ENCODE measurements at places on chromosomes 12 and 14. TPM values are rescaled to one million over a fixed set of nuclear protein-coding genes. Genes with fewer than 3 reads are reported as not detected.

- no peak for DNase-seq
Measured at GRCh38 chr14:99578541-99579101, 25.4 kb downstream of the CCDC85C start.

TMEM132C gene
- total RNA-seq, result not detected

RNU4-1 gene
- total RNA-seq, result 564 TPM

GRCh38 chr14:68755016-68755353 lies 37.9 kb downstream of the ZFP36L1 start:
- DNase-seq, result no peak

SOX5 gene
- total RNA-seq, result under 0.01 TPM

RAD51AP1 gene
- total RNA-seq, result 0.90 TPM

DNA sequence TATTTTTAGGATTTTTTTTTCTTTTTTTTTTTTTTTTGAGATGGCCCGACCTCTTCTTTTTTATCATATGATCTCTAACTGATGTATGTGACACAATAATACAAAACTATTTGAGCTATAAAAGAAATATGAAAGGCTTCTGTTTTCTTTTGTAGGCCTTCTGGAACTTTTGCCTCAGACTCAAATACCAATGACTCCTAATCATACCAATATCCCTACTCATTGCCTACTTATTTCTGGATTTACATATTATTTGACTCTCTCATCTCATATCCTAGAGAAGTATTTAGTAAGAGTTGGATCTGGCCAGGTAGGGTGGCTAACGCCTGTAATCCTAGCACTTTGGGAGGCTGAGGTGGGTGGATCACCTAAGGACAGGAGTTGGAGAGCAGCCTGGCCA lies 12.7 kb upstream of the WDR89 start:
- DNase-seq, result no peak

DNA sequence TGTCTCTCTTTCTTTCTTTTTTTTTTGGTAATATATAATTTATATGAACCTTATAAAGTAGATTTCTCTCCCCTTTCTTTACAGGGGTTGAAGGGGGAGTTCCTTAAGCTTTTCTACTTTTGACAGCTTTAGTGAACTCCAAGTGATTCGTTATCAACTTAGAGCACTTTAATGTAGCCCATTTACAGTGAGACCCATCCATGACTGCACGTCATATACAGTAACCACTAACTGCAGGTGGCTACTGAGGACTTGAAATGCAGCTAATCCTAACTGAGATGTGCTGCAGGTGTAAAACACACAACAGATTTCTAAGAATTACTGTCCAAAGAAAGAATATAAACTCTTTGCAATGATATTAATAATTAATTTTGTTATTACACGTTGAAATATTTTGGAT lies 582 bp downstream of the LRRIQ1 start:
- DNase-seq, result no peak

DNA sequence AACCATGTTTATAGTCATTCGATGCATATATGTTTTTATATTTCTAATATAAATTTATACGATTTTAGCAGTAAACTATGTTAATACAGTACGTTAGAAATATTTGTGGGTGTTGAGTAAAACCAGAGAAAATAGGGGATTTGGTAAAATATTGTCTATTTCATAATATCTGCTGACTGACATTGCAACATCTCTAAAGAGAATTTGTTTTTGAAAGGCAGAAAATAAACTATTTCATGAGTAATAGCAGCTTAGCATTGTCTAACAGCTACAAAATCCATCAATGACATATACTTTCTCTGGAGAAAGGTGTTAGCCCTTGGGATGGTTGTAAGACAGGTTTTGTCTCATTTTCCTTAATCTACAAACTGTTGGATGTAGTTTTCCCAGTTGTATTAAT lies 144.9 kb downstream of the PDE3A start:
- DNase-seq, result no peak

GRCh38 chr12:92019491-92020277 lies 126.0 kb downstream of the BTG1 start:
- no peak for DNase-seq

DNA sequence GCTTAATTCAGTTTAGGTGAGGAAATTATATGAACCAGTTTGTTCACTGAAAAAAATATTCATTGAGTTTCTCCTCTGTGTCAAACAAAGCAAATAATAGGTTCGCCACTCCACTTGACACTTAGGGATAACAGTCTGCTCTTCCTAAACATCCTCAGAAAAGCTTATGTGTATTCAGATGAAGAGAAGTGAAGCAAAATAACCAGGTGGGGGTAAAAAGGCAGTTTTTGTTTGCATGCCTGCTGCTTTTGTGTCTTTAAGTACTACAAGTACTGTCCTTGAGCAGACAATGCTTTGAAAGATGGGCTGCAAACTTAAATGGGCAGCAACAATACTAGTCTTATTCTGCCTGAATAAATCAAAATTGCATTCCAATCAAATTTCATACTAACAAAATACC lies 910.7 kb upstream of the MDGA2 start:
- DNase-seq, result no peak

- no peak for DNase-seq
Measured at GRCh38 chr12:104673696-104674482, 217.1 kb downstream of the CHST11 start.

HAL gene
- 0.79 TPM for total RNA-seq

KRT8 gene
- total RNA-seq, result 309 TPM

- no peak for DNase-seq
Measured at GRCh38 chr12:4911316-4911994, 1.8 kb downstream of the KCNA1 start.

DNA sequence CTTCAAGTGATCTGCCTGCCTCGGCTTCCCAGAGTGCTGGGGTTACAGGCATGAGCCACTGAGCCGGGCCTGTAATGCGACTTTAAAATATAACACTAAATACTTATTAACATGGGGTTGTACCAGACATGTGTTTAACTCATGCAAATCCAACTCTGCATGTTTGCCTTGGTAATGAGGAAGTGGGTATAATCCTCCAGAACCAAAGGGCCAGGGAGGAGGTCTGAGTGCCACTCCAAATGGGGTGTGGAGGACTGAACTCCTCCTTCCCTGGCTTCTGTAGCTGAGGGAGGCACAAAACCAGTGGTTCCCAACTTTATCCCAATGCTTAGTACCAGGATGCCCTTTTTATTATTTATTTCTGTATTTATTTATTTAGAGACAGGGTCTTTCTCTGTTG lies 61.6 kb upstream of the MED13L start:
- no peak for DNase-seq

CIT gene
- 0.79 TPM for total RNA-seq

DNA sequence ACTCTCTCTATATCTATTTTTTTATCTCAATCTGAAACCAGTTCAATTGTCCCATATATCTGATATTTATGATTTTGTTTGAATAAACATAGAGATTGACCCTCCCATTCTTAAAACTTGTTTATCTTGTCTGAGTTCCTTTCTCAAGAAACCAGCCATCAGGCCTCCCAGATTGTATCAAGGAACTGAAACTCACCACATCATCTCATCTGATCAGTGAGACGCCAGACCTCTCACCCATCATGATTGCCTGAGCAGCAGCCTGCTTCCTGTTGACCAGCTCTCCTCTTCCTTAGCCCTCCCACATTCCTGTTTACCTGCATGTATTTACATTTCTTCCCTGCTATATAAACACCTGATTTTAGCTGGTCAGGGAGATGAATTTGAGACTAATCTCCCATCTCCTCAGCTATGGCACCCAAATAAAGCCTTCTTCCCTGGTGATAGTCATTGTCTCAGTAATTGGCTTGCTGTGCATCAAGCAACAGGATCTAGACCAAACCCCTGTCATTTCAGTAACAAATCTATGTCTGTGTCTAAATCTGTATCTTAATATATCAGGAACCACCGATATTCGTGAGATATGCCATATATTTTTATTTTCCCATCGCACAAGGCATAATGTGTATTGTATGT lies 323.6 kb downstream of the TMTC2 start:
- DNase-seq, result no peak

GRCh38 chr14:69237584-69237983 lies 22.4 kb upstream of the GALNT16 start:
- DNase-seq, result no peak
